Activated B cell treated with CpG ODN at 0.5 μM for 24 hours (primary cell): ENCODE measurements at places on chromosomes 13 and 19. TPM values are rescaled to one million over a fixed set of nuclear protein-coding genes. Genes with fewer than 3 reads are reported as not detected.

MVB12A gene
- total RNA-seq: 22.8 and 23.3 TPM in 2 replicates

DNA sequence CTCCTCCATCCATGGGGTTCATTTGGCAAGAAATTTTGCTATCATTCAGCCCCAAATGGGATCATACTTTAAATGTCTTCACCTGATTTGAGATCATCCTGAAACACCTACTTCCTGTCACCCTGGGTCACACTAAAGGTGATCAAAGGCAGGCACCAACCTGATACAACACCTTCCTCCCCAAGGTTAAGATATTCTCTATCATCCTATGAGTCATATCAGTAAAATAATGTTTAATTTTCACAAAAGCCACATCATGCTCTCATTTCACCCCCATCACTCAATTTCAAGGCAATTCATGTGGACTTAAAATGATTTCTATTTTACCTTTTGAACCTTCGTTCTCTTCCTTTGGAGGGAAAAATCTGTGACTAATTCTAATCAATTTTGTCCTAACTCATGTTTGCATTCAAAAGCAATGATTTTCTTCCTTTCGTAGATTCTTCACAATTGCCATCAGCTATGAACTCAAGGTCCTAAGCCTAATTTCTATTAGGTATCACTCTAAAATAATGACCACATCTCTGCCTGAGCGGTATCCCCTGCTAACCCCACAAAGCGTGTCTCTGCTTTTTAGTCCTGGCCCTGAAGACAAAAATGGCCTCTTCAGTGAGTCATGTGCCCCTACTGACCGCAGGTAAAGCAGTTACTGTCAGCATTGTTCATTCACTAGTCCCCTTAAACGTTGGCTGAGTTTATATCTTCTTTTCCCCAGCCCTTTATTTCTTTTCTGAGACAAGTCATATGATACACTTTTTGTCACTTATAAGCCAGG, 139.0 kb downstream of the SPRY2 start:
- no peaks in the 10 kb centered on the region for H3K27me3 ChIP-seq
- DNase-seq: no peak
- no peaks in the 10 kb centered on the region for H3K4me1 ChIP-seq
- no peak overlapping the region for H3K4me3 ChIP-seq
- no peak overlapping the region for H3K27ac ChIP-seq

- no peaks in the 10 kb centered on the region for H3K4me1 ChIP-seq
- H3K27ac ChIP-seq: no peak overlapping the region
- H3K4me3 ChIP-seq: no peak overlapping the region
- no peak for DNase-seq
- H3K27me3 ChIP-seq: no peaks in the 10 kb centered on the region
Observed at GRCh38 chr13:72384186-72384823, 343.1 kb downstream of the MZT1 start.

TMEM86B gene
- total RNA-seq: 12.6 and 14.8 TPM in 2 replicates

MYH14 gene
- total RNA-seq: not detected in 2 replicates

GRCh38 chr19:47427241-47428176, 8.2 kb upstream of the MEIS3 start:
- H3K4me1 ChIP-seq: peaks cover 5% of the 10 kb centered on the region
- no peak overlapping the region for H3K4me3 ChIP-seq
- no peaks in the 10 kb centered on the region for H3K36me3 ChIP-seq
- H3K27ac ChIP-seq: no peak overlapping the region
- peak; percentile 54 for DNase-seq

DNA sequence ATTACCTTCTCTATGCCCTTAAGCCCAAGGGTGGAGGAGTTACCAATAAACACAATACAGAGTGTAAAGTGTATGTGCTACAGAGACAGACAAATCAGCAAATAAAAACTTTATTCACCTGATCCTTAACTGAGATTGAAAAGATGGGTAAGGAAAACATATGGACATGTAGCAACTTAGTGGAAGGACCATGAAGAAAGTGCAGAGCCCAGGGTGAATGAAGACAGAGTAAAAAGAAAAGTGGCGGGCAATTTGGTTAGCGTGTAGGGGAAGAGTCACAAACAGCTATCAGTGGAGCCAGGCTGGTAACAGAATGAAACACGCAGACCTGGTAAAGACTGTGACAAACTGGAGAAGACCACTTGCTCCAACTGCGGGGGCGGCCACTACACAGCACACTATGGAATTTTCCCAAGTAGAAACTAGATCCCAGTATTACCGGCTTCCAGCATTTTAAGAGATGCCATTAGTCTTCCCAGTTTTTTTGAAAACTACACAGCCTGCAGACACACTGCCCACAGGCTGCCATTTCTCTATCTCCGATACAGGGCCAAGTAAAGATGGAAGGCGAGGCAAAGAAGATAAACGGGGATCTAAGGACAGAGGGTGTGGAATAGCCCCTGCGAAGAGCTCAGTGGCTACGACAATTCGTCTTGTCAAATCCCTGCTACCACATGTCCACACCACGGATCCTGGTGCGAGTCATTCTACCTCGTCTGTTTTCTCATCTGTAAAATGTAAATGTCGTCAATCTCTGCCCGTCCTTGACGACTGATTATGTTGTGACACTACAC, 1.2 kb downstream of the UQCRFS1 start:
- peaks cover 5% of the 10 kb centered on the region for H3K27me3 ChIP-seq
- peaks cover 38% of the 10 kb centered on the region for H3K4me1 ChIP-seq
- peak overlapping the region; percentile 88 for H3K27ac ChIP-seq
- DNase-seq: no peak
- H3K36me3 ChIP-seq: peaks cover 33% of the 10 kb centered on the region

CPB2 gene
- total RNA-seq: not detected in 2 replicates

DNA sequence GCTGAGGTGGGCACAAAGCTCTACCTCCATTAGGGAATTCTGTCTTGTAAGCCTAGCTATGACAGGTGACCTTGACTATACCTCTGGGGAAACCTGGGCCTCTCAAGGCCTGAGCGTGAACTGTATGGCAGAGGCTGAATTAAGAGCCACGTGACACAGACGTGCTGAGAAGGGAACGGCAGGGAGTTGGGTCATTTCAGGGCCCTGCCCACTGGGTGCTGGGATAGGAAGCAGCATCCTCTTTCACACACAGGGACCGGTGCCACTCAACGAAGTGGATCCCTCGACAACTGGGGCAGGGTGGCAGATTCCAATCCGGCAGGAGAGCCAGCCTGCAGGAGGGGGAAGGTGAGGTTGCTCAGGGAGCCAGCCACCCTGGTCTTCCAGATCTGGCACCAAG, 9.2 kb downstream of the ASF1B start:
- H3K4me3 ChIP-seq: no peak overlapping the region
- no peaks in the 10 kb centered on the region for H3K36me3 ChIP-seq
- no peak for DNase-seq
- no peaks in the 10 kb centered on the region for H3K27me3 ChIP-seq

- H3K4me3 ChIP-seq: no peak overlapping the region
- no peaks in the 10 kb centered on the region for H3K36me3 ChIP-seq
- no peaks in the 10 kb centered on the region for H3K27me3 ChIP-seq
- no peak for DNase-seq
- no peak overlapping the region for H3K27ac ChIP-seq
- no peaks in the 10 kb centered on the region for H3K4me1 ChIP-seq
Observed at GRCh38 chr13:35826626-35827254, 304.4 kb downstream of the DCLK1 start.

ZNF681 gene
- 5.5 and 8.3 TPM in 2 replicates for total RNA-seq

DNA sequence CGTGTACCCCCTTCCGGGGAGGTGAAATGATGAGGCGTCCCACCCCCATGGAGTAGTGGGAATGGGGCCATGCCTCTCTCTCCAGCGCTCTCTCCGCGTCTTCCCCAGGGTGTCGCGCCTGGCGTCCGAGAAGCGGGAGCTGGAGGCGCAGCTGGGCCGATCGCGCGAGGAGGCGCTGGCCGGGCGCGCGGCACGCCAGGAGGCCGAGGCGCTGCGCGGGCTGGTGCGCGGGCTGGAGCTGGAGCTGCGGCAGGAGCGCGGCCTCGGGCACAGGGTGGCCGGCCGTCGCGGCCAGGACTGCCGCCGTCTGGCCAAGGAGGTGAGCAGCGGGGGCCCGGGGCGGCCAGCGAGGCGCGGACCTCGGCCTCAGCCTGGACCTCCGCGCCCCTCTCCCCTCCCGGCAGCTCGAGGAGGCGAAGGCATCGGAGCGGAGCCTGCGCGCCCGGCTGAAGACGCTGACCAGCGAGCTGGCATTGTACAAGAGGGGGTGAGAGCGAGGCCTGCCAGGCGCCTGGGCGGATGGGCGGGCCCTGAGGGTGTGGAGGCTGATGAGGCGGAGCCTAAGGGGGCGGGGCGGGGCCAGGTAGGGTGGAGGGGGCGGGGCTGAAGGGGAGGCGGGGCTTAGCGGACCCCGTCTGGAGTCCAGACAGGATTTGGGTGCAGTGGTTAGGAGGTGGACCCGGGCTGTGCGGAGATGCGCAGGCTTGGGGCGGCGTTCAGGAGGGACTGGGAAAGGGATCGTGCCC, 7.7 kb downstream of the PGLYRP1 start:
- H3K27me3 ChIP-seq: peaks cover 12% of the 10 kb centered on the region
- DNase-seq: peak; percentile 55
- no peak overlapping the region for H3K27ac ChIP-seq

DNA sequence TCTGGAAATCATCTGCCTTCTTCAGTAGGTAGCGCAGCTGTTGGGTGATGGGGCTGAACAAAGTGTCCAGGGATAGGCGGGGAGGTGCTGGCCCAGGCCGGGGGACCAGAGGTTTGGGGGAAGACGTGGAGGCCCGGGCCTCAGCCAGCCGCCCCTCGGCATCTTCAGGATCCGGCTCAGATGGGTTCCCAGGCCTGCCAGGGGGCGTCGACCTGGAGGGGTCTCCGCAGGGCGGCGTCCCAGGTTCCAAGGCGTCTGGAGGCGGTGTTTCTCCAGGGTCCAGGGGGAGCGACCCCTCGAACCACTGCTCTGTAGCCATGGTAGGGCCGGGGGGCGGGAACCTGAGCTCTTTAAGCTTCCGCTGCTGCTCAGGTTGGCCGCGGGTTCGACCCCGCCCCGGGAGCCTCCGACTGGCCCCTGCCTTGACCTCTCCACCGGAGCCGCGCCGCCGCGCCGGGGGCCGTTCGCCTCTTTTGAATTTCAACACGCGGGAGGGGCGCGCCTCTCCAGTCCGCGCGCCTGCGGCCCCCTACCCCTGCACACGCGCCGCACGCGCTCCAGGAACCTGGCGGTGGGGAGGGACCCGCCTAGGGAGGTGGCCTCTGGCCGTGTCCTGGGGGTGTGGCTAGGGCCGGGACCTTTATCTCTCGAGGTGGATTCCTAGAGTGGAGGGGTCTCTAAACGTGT, at the start of gene C19orf67:
Gene C19orf67, minus strand, starts transcription at position 475 of the 687 bp plus-strand sequence. Its CDS starts 156 bp downstream, at position 319.
- no peak within 1 kb of the TSS for H3K27ac ChIP-seq
- no peak within 1 kb of the TSS for H3K4me3 ChIP-seq
- no peaks in the 10 kb centered on the region for H3K27me3 ChIP-seq
- no peak for DNase-seq
- H3K36me3 ChIP-seq: peaks cover 16% of the 10 kb centered on the region

KLK4 gene
- total RNA-seq: 0.32 and 0.75 TPM in 2 replicates

DNA sequence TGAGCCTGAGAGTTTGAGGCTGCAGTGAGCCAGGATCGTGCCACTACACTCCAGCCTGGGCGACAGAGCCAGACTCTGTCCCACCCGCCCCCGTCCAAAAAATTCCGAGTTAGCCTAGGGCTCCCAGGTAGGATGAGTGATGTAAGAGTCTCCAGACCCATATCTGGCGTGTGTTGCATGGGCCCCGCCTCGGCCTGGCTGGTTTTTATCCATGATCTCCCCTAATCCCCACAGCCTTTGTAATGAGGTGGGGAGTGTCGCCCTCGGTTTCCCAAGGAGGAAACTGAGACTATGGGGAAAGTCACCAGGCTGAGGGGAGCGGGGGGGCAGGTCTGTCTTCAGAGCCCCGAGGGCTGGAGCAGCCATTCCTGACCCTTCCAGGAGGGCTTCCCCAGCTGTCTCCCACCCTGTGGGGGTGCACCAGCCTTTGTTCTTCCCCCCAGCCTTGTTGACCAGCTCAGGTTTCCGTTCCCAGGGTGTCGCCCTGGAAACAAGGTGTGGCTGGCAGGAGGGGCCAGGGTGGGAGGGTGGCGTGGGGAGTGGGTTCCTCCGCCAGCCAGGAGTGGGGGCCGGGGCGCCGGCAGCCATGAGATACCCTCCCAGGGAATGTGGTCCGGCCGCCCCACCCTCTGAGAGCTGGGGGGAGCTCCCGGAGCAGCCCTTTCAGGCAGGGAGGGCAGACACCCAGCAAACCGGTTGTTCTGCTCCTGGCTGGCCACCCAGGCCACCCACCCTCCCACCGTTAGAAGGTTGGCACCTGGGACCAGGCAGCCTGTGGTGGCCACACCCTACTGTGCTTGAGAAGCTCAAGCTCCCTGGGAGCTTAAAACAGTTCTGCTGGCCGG, 11.5 kb downstream of the MYH14 start:
- peaks cover 13% of the 10 kb centered on the region for H3K27me3 ChIP-seq
- no peak overlapping the region for H3K27ac ChIP-seq
- no peak overlapping the region for H3K4me3 ChIP-seq
- DNase-seq: no peak
- no peaks in the 10 kb centered on the region for H3K36me3 ChIP-seq

THAP8 gene
- total RNA-seq: 2.3 and 2.4 TPM in 2 replicates
